ENCODE measurements at places on chromosomes 7 and 10.

GRCh38 chr10:50541317-50541716 is 82.4 kb downstream of the SGMS1 start:
- DNase-seq = no peak
- peaks cover 39% of the 10 kb centered on the region for H3K4me1 ChIP-seq
- no peak overlapping the region for H3K27ac ChIP-seq
- no peak overlapping the region for H3K4me3 ChIP-seq
- no peaks in the 10 kb centered on the region for H3K27me3 ChIP-seq

GRCh38 chr10:131212763-131213325 is 98.7 kb downstream of the TCERG1L start:
- H3K27me3 ChIP-seq = no peaks in the 10 kb centered on the region
- DNase-seq = no peak
- no peaks in the 10 kb centered on the region for H3K36me3 ChIP-seq
- H3K4me1 ChIP-seq = no peaks in the 10 kb centered on the region
- H3K4me3 ChIP-seq = no peak overlapping the region

DNA sequence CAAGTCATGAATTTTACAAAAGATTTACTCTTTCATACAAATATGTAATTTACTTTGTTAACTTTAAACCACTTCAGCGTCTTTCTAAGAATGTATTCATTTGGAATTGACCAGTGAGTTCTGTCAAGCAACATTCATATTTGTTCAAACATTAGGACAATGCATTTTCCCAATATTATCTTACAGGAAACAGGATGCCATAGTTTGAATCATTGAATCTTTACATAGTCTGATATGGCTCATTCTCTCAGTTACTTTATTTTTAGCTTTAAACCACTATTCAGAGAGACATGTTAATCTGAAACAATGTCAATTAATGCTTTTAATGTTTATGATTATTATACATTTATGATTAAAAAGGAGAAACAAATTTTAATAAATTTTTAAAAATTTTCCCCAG is 21.1 kb upstream of the MEOX2 start:
- H3K4me1 ChIP-seq = no peaks in the 10 kb centered on the region
- H3K4me3 ChIP-seq = no peak overlapping the region
- no peak for DNase-seq
- H3K36me3 ChIP-seq = no peaks in the 10 kb centered on the region
- H3K27me3 ChIP-seq = no peaks in the 10 kb centered on the region

DNA sequence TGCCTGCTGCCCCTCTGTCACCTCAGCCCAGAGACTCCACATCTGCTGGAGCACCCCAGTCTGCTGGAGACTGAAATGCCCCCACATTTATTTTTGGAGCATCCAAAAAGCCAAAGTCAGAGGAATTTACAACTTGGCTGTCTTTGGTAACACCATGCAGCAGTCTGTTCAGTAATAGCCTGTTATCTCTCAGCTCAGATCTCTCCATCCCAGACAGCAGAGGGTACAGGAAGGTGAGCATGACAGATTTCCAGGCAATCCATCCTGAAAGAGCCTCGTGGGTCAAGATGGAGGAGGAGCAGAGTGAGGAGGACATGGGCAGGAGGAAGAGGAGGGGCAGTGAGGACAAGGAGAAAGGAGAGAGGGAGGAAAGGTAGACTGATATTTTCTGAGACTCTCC is 55.9 kb downstream of the GRID1 start:
- peaks cover 38% of the 10 kb centered on the region for H3K27me3 ChIP-seq
- DNase-seq = peak; percentile 2
- no peaks in the 10 kb centered on the region for H3K4me1 ChIP-seq
- no peak overlapping the region for H3K4me3 ChIP-seq
- H3K36me3 ChIP-seq = no peaks in the 10 kb centered on the region

- DNase-seq = no peak
- H3K4me3 ChIP-seq = no peak overlapping the region
- no peaks in the 10 kb centered on the region for H3K27me3 ChIP-seq
Measured at GRCh38 chr7:84744385-84744784, 442.5 kb downstream of the SEMA3D start.

DNA sequence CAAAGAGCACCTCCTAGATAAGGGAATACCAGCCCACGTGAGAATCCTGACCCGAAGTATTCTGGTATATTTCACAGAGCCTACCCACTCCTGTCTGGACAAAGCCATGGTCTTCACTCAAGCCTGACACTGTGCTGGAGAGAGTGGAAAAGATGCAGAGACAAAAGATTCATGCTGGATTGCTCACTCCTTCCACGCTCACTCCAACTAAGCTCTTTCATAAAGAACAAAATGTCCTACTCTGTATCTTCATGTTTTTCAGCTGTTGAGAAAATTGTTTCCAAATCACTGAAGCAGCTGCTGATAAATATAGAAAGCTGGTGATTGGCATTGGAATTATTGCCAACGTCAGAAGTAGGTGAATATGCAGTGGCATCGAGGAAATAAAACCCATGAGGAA is 106.0 kb downstream of the ABLIM1 start:
- H3K4me3 ChIP-seq = no peak overlapping the region
- no peaks in the 10 kb centered on the region for H3K36me3 ChIP-seq
- no peaks in the 10 kb centered on the region for H3K4me1 ChIP-seq
- DNase-seq = no peak
- no peak overlapping the region for H3K27ac ChIP-seq
- H3K27me3 ChIP-seq = no peaks in the 10 kb centered on the region

DNA sequence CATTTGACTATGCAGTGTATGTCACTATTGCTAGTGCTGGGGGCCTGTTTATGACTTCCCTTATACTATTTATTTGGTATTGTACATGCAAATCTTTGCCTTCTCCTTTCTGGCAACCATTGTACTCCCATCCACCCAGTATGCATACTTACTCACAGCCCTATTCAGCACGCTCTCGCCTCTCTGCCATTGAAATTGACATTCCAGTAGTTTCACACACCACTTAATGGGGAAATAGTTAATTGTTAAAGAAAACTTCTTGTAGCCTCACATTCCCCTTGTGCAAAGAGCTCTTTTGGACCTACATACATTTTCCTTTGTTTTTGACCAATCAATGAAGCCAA is 9.9 kb downstream of the CLDN12 start:
- H3K27me3 ChIP-seq = no peaks in the 10 kb centered on the region
- no peaks in the 10 kb centered on the region for H3K4me1 ChIP-seq
- no peak overlapping the region for H3K4me3 ChIP-seq
- DNase-seq = no peak
- H3K27ac ChIP-seq = no peak overlapping the region

- H3K4me3 ChIP-seq = no peak overlapping the region
- H3K36me3 ChIP-seq = peaks cover 27% of the 10 kb centered on the region
- H3K27me3 ChIP-seq = no peaks in the 10 kb centered on the region
- no peak for DNase-seq
- no peak overlapping the region for H3K27ac ChIP-seq
Measured at GRCh38 chr10:96061232-96061631, 17.8 kb downstream of the CCNJ start.

GRCh38 chr10:57993302-57993701 is 274.4 kb downstream of the IPMK start:
- H3K36me3 ChIP-seq = no peaks in the 10 kb centered on the region
- H3K4me1 ChIP-seq = no peaks in the 10 kb centered on the region
- no peaks in the 10 kb centered on the region for H3K27me3 ChIP-seq
- no peak overlapping the region for H3K27ac ChIP-seq
- H3K4me3 ChIP-seq = no peak overlapping the region
- DNase-seq = no peak

DNA sequence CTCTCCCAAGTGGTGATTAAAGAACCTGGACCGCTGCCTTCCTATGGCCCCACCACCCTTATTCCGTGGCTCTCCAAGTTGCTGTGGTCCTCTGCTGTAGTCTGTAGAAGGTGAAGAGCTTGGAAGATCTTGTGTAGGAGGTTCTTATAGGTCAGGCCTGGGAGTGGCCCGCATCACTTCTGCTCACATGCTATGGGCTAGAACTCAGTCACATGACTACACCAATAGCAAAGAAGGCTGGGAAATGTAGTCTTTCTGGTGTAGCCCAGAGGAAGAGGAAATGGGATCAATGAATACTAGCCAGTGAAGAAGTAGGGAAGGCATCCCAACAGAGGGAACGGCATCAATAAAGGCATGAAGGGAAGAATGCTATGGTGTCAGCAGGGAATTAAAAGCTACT is 41.3 kb upstream of the AOAH start:
- no peak overlapping the region for H3K4me3 ChIP-seq
- H3K4me1 ChIP-seq = no peaks in the 10 kb centered on the region
- H3K36me3 ChIP-seq = no peaks in the 10 kb centered on the region
- H3K27ac ChIP-seq = no peak overlapping the region

GRCh38 chr7:21305455-21306235 is 122.2 kb upstream of the SP4 start:
- no peaks in the 10 kb centered on the region for H3K36me3 ChIP-seq
- H3K27ac ChIP-seq = no peak overlapping the region
- H3K4me1 ChIP-seq = no peaks in the 10 kb centered on the region
- no peak for DNase-seq
- H3K27me3 ChIP-seq = no peaks in the 10 kb centered on the region

- no peak for DNase-seq
- no peaks in the 10 kb centered on the region for H3K36me3 ChIP-seq
- H3K4me3 ChIP-seq = no peak overlapping the region
- no peaks in the 10 kb centered on the region for H3K27me3 ChIP-seq
Measured at GRCh38 chr10:62792261-62792660, 12.3 kb upstream of the ADO start.

GRCh38 chr10:33258967-33259366 is 75.5 kb downstream of the NRP1 start:
- DNase-seq = no peak
- H3K27me3 ChIP-seq = no peaks in the 10 kb centered on the region
- no peak overlapping the region for H3K27ac ChIP-seq
- H3K4me3 ChIP-seq = no peak overlapping the region

DNA sequence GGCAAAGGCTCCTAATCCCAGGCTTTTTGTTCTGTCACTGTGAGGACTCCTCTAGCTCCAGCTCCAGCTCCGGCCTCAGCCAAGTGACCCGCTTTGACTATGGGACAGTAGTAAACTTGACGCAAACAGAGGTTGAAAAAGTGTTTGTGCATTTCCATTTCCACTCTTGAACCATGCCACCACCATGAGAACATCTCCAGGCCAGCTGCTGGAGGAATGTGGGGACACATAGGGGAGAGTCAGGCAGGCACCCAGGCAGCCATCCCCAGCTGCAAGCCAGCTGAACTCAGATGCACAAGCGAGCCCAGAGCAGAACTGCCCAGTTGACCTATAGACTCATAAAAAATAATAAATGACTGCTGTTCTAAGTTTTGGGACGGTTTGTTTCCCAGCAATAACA is 224.7 kb downstream of the GRID1 start:
- H3K4me3 ChIP-seq = no peak overlapping the region
- no peaks in the 10 kb centered on the region for H3K27me3 ChIP-seq
- H3K36me3 ChIP-seq = no peaks in the 10 kb centered on the region
- no peaks in the 10 kb centered on the region for H3K4me1 ChIP-seq
- DNase-seq = peak; percentile 39
- no peak overlapping the region for H3K27ac ChIP-seq

DNA sequence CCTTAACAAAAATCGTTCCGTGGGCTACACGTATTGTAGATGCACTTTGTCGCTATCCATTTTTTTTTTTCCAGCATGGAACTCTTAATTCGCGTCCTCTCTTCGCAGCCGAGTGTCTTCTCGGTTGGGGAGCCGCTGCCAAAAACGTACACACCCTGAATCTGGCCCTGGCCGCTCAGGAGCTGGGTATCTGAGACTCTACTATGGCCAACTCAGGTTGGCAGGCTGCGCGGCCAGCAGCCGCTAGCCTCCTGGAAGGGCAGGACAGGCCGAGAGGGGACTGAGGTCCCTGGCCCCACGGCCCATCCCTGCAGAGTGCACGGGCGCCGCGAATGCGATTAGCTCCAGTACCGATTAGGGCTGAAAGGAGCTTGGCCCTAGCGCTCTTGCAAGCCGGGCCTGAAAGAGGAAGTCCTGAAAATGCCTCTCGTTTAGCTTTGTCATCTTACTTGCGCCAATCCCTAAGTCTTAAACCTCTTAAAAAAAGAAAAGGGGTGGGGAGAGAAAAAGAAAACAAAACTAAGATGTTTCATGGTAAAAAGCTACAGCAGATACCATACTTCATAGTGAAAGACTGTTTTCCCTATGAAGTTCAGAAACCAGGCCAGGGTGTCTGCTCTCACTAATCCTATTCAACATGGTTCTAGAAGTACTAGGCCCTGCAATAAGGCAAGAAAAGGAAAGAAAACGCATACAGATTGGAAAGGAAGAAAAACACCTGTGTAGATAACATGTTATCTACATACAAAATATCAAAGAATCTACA is 113.2 kb upstream of the RHEB start:
- peak overlapping the region; percentile 70 for H3K4me3 ChIP-seq
- H3K4me1 ChIP-seq = peaks cover 14% of the 10 kb centered on the region

DNA sequence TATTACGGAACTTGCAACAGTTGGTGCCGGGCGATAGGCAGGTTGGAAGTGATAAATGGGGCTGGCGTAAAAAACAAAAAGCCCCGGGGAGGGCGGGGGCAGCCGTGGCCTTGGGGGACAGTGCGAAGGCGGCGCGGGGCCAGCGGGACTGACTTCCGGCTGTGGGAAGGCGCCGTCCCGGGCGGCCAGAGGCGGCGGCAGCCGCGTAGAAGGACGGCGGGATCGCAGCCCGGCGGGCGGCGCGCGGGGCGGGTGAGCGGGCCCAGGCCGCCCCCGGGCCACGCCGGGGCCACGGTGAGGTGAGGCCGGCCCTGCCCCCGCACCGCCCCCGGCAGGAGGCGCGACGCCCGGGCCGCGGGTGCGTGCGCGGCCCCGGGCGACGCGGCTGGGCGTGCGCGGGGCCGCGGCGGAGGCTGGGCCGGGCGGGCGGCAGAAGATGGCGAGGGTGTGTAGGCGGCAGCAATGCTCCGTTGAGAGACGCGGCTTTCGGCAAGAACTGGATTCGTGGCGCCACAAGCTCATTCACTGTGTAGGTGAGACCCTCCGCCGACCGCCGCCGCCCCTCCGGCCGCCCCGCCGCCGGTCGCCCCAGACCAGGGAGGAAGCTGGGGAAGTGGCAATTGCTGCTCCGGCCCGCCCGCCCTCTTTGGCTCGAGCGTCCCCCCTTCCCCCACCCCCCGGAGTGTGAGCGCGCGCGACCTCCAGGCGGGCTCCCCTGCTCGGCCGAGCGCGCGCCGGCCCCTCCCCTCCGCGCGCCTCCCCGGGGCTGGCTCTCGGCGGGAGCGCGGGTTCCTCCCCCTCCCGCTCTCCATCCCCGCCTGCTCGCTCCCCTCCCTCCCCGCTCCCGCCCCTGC is at the start of gene LCOR:
Gene LCOR, plus strand, starts transcription at position 432 of the 854 bp plus-strand sequence. CDS start 116,760 bp downstream, outside the sequence.
- H3K4me3 ChIP-seq = peak within 1 kb of the TSS; percentile 92
- peak within 1 kb of the TSS; percentile 98 for H3K27ac ChIP-seq
- H3K36me3 ChIP-seq = peaks cover 1% of the 10 kb centered on the region
- H3K27me3 ChIP-seq = no peaks in the 10 kb centered on the region
- peak; percentile 96 for DNase-seq

DNA sequence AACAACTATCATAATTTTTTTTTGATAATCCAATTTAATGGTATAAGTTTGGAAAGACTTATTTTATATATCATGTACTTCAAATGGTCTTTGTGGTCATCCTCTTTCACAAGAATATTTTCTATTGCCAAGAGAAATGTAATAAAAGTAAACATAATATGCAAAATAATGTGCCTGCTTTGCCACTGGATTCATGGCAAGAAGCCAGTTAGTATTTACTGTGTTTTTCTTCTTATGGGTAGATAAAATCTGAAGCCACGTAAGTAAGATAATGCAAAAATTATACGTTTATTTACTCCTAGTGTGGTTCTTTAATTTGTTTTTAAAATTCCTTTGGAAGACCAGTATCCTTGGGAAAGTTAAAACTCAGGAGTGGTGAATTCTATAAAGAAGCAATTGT is 258.5 kb downstream of the ARL4A start:
- no peak overlapping the region for H3K4me3 ChIP-seq
- no peaks in the 10 kb centered on the region for H3K27me3 ChIP-seq
- no peaks in the 10 kb centered on the region for H3K36me3 ChIP-seq
- DNase-seq = no peak
- no peak overlapping the region for H3K27ac ChIP-seq

Data from spleen (tissue), 13 donors.